Activated T-helper 1 cell treated with Interleukin-2 at 50 U/mL for 16 hours (primary cell): ENCODE measurements at places on chromosomes 7 and 10.

GRCh38 chr10:96133135-96133534 lies 3.0 kb downstream of the ZNF518A start:
- DNase-seq = no peak

DNA sequence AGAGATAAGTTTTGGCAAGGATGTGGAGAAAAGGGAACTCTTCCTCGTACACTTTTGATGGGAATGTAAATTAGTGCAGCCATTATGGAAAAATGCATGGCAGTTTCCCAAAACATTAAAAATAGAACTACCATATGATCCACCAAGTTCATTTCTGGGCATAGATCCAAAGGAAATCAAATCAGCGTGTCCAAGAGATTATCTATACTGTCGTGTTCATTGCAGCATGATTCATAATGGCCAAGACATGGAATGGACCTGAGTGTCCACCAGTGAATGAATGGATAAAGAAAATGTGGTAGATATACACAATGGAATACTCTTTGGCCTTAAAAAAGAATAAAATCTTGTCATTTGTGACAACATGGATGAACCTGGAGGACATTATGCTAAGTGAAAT lies 70.3 kb upstream of the RSU1 start:
- DNase-seq = no peak

DNA sequence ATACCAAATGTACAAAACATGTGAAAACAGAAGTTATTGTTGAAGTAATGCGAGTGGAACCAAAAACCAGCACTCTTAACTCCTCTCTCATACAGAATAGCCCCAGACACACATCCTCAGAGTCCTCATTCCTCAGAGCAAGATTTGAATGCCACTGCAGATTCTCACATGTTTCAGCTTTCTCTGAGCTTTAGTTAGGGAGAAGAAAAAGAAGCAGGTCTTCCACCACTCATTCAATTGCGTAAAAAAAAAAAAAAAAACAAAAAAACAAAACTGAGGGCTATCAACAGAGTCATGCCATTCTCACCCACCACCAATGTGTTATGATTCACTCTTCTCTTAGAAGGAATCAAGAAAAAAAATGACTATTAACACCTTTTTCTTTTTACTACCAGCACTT lies 287.7 kb downstream of the IPMK start:
- no peak for DNase-seq

- DNase-seq = no peak
Measured at GRCh38 chr7:103391976-103392375, 44.5 kb downstream of the PSMC2 start.
